ENCODE measurements at places on chromosomes 4 and X. TPM values are rescaled to one million over a fixed set of nuclear protein-coding genes. Genes with fewer than 3 reads are reported as not detected.

Gene NPY5R
- not detected for total RNA-seq

Gene AWAT2
- 0.21 TPM for total RNA-seq

Gene CXCR3
- total RNA-seq, result not detected

Gene RAB40A
- 0.58 TPM for total RNA-seq

Gene NUP62CL
- not detected for total RNA-seq

Gene CSAG1
- total RNA-seq, result not detected

Measured in endothelial cell of umbilical vein (primary cell).